ENCODE measurements at places on chromosomes 12 and 14.

GRCh38 chr12:74747305-74747704 is 209.7 kb downstream of the ATXN7L3B start:
- DNase-seq = no peak

GRCh38 chr12:132600048-132601032 is 10.0 kb downstream of the LRCOL1 start:
- DNase-seq = peak; percentile 22

DNA sequence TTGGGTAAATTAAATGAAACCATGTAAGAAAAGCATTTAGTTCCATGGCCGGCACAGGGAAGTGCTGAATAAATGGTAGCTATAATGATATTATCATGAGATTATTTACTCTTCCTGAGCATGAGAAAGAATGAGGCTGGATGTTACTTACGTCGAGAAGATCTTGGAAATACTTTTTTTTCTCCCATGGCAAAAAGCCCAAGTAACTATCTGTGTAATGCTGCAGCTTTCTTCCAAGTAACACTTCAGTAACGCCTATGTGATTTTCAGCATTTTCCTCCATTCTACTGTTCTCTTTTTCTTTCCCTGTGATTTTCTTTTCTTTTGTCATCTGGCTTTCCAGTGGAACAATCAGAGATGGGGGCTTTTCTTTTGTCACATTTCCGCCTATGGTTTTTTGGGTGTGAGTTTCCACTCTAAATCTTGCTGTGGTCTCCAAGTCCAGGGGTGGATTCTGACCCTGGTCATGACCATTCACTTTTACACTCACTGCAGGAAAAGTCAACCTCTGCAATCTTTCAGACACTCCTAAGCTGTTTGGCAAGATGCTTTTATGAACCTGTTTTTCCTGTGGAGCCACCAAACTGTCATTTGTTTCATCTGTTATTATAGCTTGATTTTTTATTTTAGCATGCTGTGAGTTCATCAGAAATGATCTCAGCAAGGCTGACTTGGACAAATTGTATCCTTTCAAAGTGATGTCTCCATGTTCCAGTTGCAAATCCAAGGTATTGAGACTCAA is 25.0 kb upstream of the SYCP3 start:
- DNase-seq = no peak

DNA sequence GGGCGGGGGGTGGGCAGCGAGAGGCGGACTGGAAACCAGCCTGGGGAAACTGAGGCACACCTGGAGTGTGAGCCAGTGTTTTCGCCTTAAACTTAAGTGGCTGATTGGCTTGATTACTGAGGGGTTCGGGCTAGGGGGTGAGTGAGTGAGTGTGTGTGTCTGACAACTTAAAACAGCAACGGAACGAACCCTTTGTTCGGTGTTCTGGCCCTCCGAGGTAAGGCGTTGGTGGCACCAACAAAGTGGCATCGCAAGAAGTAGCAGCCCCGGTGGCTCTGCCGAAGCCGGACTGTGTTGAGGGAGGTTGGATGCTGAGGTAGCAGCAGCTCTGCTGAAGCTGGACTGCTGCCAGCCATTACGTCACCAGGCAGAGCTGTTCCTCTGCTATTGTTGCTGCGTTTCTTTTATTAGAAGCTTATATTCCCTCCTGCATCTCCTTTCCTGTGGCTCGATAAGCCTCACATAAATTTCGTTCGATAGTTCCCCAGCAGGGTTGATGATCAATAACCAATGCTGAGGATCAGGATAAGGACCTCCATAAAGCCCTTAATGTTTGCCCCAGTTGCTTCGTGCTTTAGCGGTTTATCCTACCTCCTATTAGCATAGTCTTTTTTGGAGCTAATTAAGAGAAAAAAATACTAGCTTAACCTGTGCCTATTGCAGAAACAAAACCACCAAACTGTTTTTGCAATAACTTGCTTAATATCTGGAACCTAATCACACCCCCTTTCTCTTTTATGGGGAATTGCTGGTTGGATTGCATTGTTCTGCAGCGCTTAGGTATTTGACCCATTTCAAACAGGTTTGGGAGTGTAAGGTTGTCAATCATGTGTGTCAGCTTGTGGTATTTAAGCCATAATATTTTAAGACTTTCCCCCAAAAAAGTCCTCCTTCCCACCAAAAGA is 1.3 kb downstream of the GPR137C start:
- peak; percentile 81 for DNase-seq

GRCh38 chr12:65296508-65297265 is 18.2 kb downstream of the MSRB3 start:
- no peak for DNase-seq

GRCh38 chr14:75487155-75487671 is 35.1 kb upstream of the BATF start:
- DNase-seq = no peak

- no peak for DNase-seq
These were observed 1.2 kb upstream of the PRIMA1 start for GRCh38 chr14:93789228-93790130.

DNA sequence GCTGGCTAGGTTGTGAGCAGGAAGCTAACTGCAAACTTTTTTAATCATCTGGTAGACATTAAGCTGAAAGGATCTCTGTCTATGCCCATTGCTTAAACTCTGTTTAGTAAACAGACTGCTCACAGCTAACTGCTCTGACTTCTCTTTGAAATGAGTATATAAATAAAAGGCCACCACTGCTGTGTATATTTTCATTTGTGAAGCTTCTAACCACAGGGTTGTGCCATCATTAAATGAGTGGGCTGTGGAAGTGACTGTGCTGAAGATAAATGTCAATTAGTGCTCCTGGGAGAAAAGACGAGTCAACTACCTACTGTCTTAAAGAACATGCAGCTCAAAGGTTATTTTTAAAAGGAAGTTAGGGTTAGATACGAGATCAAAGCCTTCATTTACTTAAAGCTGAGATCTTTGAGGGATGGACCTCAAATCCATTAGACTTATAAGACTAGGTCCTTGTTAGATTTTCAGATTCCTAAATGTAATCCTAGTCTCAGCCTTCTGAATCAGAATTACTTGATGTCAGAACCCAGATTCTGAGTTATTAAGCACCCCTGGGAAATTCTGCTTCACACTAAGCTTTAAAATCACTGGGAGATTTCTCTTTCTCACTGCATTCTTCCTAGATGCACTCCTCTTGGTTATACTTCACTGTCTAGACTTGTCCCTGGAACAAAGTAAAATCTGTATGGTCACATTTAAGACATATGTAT is 213.1 kb upstream of the FLRT2 start:
- DNase-seq = no peak

- DNase-seq = peak; percentile 51
These were observed at the start of gene CCDC85C for GRCh38 chr14:99603471-99604277. TSS of gene CCDC85C (minus strand) at chr14:99604207. CDS start at chr14:99603959, 248 bp downstream.

DNA sequence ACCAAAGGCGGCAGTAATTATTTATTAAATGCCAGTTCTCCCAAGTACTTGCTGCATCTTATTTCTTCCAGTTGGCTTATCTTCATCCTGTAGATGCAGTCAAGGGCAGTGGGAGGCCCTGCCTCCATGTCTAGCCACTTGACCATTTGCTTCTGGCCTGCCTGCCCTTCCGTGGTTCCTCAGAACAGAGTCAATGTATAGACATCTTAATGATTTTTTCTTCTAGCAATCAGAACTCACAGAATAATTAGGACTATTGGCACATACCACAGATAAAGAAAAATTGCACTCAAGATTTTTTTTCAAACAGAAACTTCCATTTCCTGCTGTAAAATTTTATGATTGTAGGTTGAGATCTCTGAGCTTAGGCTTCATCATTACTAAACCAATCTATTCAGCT is 20.9 kb downstream of the NR1H4 start:
- no peak for DNase-seq

DNA sequence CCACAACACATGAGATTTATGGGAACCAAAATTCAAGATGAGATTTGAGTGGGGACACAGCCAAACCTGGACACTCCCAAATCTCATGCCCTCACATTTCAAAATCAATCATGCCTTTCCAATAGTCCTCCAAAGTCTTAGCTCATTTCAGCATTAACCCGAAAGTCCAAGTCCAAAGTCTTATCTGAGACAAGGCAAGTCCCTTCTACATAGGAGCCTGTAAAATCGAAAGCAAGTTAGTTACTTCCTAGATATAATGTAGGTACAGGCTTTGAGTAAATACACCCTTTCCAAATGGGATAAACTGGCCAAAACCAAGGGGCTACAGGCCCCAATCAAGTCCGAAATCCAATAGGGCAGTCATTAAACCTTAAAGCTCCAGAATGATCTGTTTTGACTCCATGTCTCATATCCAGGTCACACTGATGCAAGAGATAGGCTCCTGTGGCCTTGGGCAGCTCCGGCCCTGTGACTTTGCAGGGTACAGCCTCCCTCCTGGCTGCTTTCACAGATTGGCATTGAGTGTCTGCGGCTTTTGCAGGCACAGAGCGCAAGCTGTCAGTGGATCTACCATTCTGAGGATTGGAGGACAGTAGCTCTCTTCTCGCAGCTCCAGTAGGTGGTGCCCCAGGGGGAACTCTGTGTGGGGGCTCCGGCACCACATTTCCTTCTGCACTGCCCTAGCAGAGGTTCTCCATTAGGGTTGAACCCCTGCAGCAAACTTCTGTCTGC is 60.1 kb downstream of the LRIG3 start:
- no peak for DNase-seq

GRCh38 chr12:91367234-91367849 is 184.7 kb upstream of the DCN start:
- DNase-seq = no peak

DNA sequence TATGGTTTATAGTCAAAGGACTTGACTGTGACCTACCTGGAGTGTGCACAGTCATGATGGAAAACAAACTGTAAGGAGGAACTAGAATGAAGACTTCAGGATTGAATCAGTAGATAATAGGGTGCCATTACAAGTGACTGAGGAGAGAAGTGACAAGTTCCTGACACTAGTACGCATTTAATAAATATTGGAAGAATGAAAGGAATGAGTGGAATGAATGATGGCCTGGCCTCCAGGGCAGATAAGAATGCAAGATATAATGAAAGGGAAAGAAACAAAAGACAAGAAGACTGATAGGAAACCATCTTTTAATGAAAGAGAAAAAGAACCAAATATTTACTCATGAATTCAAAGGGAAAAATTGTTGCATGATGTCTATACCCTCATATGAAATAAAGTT is 44.7 kb upstream of the NEDD1 start:
- no peak for DNase-seq

DNA sequence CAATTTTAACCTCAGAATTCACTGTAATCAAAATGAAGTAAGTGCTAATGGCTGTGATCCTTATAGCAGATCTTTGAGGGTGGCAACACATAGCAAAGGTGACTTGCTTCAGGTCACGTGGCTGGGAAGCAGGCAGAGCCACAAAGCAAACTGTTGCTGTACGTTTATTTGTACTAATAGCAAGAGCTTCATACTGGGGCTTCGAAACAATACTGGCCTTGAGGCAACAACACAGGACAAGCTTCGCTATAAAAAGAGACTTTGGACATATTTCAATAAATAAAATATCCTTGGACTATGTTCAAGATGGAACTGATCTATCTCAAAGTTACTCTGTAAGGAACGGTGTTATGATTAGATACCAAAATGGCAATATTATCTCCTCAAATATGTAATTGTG is 44.6 kb downstream of the MSRB3 start:
- DNase-seq = no peak
